ENCODE measurements at places on chromosomes 11 and 22.

- no peak for DNase-seq
These were observed 14.4 kb downstream of the POU2AF2 start for GRCh38 chr11:111259896-111260295.

- DNase-seq, result no peak
These were observed 70.8 kb downstream of the RNF169 start for GRCh38 chr11:74819400-74819799.

DNA sequence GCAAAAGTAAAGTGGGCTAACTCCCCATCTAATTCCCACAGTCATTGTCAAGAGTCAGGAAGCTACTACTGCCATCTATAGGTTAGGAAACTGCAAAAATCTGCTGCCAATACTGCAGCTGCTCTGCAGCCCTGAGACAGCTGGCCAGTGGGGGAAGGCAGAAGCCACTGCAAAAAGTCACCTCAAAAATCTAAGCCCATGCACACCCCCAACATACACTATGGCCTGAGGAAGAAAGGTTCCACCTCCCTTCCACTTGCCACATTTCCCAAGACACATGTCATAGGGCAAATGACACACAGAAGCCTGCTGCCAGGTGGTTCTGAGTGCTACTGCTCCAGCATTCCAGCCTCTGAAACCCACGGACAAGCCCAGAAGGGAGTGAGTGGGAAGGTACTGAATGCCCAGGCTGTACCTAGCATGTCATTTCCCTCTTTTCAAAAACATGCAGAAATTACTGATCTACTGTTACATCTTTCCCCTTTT, 36.9 kb downstream of the DGCR2 start:
- DNase-seq, result no peak

DNA sequence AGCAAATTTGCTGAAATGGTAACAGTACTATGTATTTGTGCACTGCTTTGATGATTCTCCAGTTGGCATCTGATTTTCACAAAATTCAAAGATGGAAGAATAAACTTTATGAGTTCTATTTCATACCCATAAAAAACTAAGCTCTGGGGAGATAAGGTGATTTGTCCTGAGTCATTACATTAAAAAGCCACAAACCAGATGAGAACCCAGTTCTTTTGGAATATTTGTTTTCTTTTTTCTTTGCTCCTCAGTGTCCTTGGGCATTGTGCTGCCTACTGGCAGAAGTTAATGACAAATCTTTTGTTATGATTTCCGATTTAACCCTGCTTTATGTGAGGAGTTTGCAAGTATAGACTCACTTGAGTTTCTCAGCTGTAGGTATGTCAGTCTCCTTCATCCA, 45.4 kb upstream of the AMOTL1 start:
- no peak for DNase-seq

GRCh38 chr11:123055191-123055901, 6.6 kb downstream of the HSPA8 start:
- no peak for DNase-seq

DNA sequence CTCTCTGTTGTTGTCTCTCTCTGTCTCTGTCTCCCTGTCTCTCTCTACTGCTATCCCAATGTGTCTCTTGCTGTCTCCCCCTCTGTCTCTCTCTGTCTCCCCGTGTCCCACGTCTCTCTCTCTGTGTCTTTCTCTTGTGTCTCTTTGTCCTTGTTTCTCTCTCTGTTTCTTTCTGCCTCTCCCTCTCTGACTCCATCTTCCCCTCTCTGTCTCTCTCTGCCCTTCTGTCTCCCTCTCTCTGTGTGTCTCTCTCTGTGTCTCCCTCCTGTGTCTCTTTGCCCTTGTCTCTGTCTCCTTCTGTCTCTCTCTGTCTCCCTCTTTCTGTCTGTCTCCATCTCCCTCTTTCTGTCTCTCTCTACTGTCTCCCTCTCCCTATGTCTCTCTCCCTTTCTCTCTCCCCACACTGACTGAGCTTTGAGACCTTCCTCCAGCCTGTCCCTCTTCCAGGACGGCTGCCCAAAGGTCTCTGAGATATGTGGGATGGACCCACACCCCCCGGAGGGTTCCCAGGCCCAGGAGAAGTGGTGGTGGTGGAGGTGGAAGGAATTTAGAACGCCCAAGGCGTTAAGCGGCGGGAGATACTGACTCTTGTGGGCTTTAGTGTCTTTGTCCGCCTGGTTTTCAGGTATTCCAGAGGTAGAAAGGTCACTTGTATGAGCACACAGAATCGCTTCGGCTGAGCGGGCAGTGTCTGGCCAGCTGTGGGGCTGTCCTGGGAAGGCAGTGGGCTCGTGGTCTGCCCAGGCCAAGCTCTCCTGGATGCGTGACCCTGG, 65.5 kb upstream of the CCND1 start:
- no peak for DNase-seq

Measured in naive thymus-derived CD8-positive, alpha-beta T cell (primary cell).